Activated T-cell treated with anti-CD3 and anti-CD28 coated beads, Interleukin-2, amount 50 U/mL, for 48 hours (primary cell): ENCODE measurements at places on chromosomes 2 and 18.

- no peak for DNase-seq
Measured at GRCh38 chr2:172089005-172089504, 3.7 kb downstream of the DLX1 start.

DNA sequence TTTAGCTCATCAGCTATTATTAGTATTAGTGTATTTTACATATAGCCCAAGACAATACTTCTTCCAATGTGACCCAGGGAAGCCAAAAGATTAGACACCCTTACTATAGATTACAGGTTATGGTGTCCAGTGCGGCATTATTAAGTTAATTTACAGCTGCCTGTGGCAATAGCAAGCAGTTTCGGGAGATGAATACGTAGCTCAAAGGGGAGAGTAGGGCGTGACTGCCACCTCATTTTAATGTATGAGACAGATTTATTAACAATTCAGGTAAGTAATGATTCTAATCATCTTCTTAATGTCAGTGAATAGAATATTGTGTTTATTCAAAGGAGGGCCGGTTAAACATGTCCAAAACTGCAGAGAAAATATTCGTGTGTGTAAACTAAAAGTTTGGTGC lies 6.8 kb upstream of the DSG3 start:
- no peak for DNase-seq

DNA sequence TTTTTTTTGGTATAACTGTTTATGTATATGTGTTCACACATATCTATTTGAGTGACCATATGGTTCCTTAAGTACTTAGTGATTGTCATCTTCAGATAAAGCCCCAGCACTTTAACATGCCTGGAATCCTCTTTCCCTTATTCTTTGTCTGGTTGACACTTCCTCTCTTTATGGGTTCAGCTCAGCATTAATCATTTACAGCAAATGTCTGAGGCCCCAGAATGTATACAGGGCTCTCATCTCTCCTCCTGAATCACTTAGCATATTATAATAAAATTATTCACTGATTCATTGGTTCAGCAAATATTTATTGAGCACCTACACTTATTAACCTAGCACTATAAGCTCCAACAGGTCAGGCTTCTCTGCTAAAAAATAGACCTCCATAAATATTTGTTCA lies 43.5 kb upstream of the CD28 start:
- DNase-seq, result no peak

DNA sequence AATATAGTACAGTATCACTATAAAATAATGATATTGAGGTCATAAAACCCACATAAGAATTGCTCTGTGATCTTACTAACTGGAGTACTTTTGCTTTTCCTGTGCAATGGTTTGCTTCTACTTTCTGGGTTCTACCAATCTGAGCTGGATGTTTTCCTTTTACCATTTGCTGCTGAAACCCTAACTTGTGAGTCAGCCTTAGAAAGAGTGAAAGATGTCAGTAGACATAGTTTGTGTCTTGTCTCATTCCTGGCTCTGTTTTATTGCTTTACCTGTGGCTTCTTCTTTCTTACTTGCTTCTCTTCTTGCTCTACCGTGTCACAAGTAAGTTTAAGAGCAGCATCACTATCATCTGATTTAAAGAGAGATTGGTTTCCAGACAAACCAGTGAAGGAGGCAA lies 61.0 kb downstream of the MBD2 start:
- DNase-seq, result no peak

- no peak for DNase-seq
Measured at GRCh38 chr2:144237830-144238627, 281.9 kb downstream of the ZEB2 start.

DNA sequence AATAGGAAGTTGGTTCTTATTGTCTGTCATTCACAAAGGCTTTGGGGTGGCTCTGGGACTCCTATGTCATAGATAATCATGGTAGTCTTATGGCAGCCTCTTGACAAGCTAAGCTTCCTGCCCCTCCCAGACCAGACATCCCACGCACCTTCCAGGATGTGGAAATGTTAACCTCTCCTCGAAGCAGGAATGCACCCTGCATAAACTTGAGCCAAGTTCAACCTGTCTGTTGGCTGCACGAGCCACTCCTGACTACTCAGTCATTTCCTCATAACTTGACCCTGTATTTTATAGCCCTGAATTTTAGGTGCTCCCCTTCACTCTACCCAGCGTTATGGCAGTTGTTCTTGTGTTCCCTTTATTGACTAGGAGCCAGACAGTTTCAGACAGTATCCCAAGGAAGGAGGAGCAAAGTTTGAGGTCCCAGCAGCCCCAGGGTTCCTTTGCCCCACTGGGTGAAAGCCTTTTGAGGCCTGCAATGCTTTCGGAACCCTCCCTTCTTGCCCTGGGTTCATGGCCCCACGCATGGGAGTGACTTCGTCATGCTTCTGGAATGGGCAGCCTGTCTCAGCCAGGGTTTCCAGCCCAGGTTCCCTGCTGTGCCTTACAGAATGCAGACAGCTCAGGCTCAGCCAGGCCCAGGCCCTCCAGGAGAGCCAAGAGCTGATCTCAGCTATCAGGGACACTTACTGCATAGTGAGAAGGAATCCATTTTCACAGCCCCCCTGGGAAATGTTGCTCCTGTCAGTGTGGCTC lies 15.6 kb upstream of the INO80C start:
- no peak for DNase-seq

GRCh38 chr2:140863713-140864112 lies 1267.1 kb downstream of the LRP1B start:
- DNase-seq, result no peak

- DNase-seq, result no peak
Measured at GRCh38 chr2:202064881-202065230, 8.2 kb upstream of the KIAA2012 start.

- DNase-seq, result no peak
Measured at GRCh38 chr2:106189764-106190468, 4.2 kb downstream of the UXS1 start.

GRCh38 chr18:77153404-77153803 lies 20.8 kb upstream of the MBP start:
- DNase-seq, result no peak

GRCh38 chr2:10241641-10242430 lies 60.9 kb upstream of the HPCAL1 start:
- DNase-seq, result no peak

- DNase-seq, result no peak
Measured at GRCh38 chr2:134783912-134784311, 54.5 kb upstream of the ACMSD start.

- DNase-seq, result no peak
Measured at GRCh38 chr2:238183821-238184220, 19.7 kb downstream of the ILKAP start.

- peak; percentile 36 for DNase-seq
Measured at GRCh38 chr18:47397671-47398319, 146.3 kb upstream of the SKOR2 start.

GRCh38 chr18:28541276-28541930 lies 364.5 kb upstream of the CDH2 start:
- DNase-seq, result no peak

GRCh38 chr2:160868891-160869290 lies 291.3 kb upstream of the TANK start:
- DNase-seq, result no peak

GRCh38 chr2:74915743-74916142 lies 42.7 kb upstream of the POLE4 start:
- peak; percentile 50 for DNase-seq

GRCh38 chr2:46634905-46635304 lies 155.5 kb downstream of the TMEM247 start:
- no peak for DNase-seq
